ENCODE measurements at places on chromosomes 16 and 17. TPM values are rescaled to one million over a fixed set of nuclear protein-coding genes. Genes with fewer than 3 reads are reported as not detected.

Gene KRT25
- not detected for total RNA-seq

DNA sequence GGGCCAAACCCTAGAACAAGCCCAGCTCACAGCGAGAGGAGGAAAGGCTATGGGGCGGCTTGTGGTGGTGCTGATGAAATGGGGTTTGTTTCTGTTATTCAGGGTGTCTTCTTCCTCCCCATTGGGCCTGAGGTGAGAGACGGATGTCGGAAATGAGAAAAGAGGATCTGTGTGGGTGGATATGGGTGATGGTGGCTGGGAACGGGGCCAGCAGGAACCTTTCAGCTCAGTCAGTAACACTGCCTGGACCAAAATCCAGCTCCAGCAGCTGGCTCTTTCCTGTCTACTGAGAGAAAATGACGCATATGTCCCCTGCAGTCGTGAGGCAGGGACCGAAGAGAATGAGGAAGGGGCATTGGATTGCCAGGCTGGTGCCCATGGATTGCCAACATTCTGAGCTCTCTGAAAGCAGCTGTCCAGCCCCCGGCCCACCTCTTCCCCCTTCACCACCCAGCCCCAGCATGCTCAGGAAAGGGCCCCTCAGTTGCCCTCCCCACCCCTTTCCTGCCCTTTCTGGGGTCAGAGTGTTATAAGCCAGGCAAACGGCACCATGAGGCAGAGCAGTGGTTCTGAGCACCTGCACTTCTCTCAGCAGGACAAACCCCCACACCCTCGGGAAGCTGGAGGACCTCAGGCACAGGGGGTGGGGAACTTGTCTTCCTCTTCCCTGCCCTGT lies 4.0 kb downstream of the MYH3 start:
- peak; percentile 55 for DNase-seq

Gene TM4SF5
- not detected for total RNA-seq

Gene TEX14
- 0.13 TPM for total RNA-seq

DNA sequence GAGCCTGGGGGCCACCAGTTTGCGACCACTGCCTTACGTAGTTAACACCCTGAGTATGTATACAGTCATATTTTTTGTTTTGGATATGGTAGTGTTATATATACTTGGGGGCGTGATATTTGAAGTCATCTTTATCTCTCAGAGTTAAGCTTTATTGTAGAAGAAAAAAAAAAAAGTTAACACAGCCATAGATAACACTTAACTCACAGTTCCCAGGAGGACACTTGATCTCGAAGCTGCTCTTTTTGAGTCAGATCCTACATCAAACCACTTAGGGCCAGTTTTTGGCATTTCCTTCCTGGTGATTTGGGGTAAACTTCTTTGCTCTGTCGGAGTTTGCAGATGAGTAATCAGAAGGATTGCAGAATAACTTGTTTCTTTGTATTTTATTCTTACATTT lies 5.8 kb downstream of the ITPRIPL2 start:
- no peak for DNase-seq

DNA sequence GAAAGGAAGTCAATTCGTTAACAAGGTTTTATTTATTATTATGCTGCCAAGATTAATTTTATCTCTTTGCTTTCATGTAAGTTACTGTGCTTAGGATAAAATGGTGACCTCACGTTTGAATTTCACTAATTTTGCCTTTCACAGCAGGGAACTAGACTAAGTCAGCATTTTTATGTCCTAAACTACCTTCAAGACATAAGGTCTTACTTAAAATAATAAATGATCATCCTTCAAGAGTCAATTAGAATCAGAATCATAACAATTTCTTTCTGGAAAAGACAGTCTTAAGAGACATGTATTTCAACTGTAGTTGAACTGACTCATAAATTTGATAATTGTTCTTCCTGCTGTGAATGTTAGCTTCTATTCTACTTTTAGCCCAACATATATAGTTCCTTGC lies 893.8 kb downstream of the KCNJ2 start:
- no peak for DNase-seq

DNA sequence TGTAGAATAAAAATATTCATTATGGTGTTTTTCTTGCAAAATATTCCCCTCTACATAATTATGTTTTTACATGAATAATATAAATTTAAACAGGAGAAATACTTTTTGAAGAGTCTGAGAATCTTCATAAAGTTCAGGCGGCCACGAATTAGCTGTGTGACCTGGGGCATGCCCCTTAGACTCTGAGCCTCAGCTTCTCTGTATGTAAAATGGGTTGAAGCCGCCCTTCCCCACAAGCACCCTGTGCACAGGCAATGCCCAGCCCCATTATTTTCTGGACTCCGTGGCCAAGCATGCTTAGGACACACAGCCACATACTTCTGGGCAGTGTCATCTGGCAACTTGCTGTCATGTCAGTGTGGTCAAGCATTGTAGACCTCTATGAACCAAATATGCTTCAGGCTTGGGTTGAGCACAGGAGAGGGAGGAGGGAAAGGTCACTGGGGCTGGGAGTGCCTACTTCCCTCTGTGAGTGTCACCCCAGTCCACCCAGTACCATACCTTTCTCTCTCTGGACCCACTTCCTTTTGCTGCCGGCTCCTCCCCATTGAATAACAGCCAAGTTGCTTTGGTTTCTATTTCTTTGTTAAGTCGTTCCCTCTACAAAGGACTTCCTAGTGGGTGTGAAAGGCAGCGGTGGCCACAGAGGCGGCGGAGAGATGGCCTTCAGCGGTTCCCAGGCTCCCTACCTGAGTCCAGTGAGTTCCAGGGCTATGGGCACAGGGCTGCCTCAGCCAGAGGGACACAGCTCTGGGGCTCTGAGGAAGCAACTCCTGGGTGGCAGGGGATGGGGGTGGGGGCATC lies at the start of gene LGALS9:
Gene LGALS9 (plus strand): TSS at position 582 of the 804 bp plus-strand sequence. CDS start 78 bp downstream, at position 660.
- DNase-seq, result no peak

Gene HOXB7
- 0.22 TPM for total RNA-seq

GRCh38 chr16:29896841-29897240 lies 2.5 kb downstream of the SEZ6L2 start:
- DNase-seq, result no peak

Gene FOXJ1
- not detected for total RNA-seq

- DNase-seq, result no peak
These were observed 463.2 kb downstream of the TMEM114 start for GRCh38 chr16:8127070-8127469.

DNA sequence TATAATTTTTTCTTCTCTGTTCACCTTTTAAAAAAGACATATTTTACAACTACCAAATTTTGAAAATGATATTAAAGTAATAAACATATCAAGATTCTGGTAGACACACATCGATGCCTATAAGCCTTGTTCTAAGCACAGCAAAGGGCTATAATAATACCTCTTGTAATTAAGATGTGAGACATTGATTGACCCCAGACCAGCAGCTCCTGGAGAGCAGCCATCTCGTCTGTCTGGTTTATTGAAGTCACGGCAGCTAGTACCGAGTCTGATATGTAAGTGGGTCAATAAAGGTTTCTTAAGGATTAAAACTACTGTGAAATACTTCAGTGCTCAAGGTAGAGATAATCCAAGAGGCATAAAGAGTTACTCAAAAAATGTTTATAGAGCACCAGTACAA lies 76.1 kb downstream of the C17orf58 start:
- no peak for DNase-seq

Gene PRAC1
- total RNA-seq, result not detected

- DNase-seq, result no peak
These were observed 43.8 kb downstream of the C16orf82 start for GRCh38 chr16:27110524-27110896.

Gene DNAH17
- total RNA-seq, result not detected

Gene CDK5RAP3
- total RNA-seq, result 50.3 TPM

- peak; percentile 62 for DNase-seq
These were observed 56.6 kb upstream of the GSE1 start for GRCh38 chr16:85556456-85557082.

DNA sequence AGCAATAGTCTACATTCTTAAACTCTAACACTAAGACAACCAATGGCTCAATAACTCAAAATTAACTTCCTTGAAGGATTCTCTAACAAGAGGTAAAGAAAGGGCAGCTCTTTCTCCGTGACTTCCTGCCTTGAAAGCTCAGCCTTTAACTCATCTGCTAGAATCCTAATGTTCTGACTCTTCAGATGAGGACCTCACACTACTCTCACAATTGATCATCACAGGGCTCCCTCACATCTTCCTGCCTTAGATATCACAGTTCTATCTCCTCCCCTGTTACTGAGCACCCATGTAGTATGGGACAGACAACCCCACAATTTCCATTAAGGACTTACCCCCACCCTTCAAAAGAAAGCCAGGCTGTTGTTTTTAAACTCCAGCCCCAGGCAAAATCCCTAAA lies 33.5 kb downstream of the SMURF2 start:
- DNase-seq, result no peak

Gene KCTD5
- 9.8 TPM for total RNA-seq

- DNase-seq, result no peak
These were observed 6.8 kb upstream of the CYB5B start for GRCh38 chr16:69417520-69418199.

DNA sequence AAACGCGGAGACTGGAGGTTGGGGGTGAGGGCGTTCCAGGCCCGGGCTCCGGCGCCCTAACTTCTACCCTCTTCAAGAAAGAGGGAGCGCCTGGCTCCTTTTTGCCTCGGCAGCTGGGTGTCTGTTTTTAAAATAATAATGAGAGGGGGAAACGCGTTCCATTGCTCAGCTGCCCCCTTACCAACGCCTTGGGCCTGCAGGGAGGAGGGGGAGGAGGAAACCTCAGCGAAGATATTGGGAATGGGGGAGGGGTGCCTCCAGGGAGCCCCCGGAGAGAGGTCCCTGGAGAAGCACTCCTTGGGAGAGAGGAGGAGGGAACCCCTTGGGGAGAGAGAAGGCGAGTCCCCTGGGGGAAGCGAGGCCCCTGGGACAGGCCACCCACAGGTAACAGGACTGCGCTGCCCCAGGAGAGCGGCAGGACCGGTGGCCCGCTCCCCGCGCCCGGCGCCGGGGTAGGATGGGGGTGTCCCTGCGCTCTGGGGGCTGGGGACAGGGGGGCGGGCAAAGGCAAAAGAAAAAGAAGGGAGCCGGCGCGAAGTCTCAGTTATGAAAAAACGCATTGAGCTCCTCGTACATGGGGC lies 2.7 kb downstream of the NEUROD2 start:
- no peak for DNase-seq

GRCh38 chr17:35683591-35683990 lies 47.8 kb upstream of the RASL10B start:
- DNase-seq, result no peak

DNA sequence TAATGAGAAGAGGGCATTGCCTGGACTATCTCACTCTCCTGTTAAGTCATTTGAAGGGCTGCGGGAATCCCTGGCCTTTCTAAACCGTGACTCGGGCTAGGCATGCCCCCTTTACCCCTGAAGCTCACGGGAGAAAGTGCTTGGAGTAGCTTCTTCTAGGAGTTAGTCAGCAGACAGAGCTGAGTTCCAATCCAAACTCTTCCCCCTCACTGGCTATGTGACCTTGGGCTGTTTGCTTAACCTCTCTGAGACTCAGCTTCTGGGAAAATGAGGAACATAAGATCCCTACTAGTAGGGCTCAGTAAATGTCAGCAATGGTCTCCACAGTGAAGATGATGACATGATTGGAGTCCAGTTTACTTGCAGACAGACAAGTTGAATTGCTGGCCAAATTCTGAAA lies 5.7 kb upstream of the B9D1 start:
- DNase-seq, result no peak

GRCh38 chr17:45895969-45896785 lies 1.8 kb downstream of the MAPT start:
- DNase-seq, result no peak

Gene CCDC200
- not detected for total RNA-seq

Gene BAIAP3
- 3.7 TPM for total RNA-seq

Gene OR1A1
- not detected for total RNA-seq

Gene AIPL1
- total RNA-seq, result not detected
